ENCODE measurements at places on chromosomes 4 and X. TPM values are rescaled to one million over a fixed set of nuclear protein-coding genes. Genes with fewer than 3 reads are reported as not detected.

DNA sequence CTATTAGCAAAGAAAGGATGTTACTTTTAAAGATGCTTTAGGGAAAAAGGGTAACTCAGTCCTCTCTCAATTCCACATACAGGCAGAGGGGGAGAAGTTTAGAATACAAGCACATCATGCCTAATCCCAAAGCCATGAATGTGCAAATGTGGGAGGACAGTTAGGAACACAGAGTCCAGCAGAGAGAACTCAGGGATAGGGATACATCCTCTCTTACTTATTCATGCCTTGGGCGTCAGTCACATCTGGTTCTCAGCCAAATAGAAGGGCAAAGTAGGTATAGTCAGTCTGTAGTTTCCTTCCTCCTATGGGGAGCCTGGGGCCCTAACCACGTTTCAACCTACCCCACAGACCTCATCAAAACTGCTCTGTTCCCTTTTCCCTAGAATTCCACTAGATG, 87.8 kb downstream of the GRIA3 start:
- DNase-seq: no peak

Gene EIF2S3
- 176 TPM for total RNA-seq

Gene RENBP
- 0.18 TPM for total RNA-seq

Gene FAM9B
- total RNA-seq: not detected

Gene TRMT44
- total RNA-seq: 19.5 TPM

DNA sequence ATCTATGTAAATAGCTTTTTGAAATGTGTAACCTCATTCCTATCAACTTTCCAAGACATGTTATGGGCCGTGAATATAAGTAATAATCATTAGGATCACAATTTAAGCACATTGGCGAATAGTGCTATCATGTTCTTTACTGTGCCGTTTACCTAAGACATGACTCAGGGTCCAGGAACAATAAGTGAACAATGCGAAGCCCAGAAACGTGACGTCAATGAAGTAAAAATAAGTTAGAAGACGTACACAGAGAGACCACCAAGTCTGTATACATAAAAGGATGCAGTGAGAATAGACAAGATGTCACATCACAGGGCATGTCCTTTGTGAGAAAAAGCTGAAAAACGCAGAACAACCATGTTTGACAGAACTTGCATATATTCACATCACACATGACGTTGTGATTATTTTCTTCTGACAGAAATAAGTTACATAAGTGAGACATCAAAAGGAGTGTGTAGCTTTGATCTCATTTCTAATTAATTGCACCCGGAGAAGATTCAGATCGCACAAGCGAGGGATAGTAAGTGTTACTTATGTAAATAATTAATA, 49.4 kb upstream of the FAT1 start:
- DNase-seq: no peak

Gene IGFBP7
- 173 TPM for total RNA-seq

DNA sequence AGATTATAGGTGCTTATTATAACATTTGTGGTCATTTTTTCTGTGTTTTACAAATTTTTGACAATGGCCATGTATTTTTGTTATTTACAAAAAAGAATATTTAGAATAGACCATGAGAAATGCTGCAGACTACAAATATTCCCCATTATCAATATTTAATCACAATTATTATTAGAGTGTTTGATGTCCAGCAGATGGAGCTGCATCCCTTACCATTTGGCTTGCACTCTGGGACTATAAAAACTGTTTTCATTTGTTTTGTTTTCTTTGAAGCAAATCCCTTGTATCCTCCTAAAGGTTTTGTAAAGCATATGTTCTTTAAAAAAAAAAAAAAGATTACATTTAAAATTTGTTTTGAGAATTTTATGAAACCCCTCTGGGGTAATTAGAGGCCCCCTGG, 85.6 kb upstream of the CXorf66 start:
- peak; percentile 6 for DNase-seq

Gene FAM53A
- 10.9 TPM for total RNA-seq

DNA sequence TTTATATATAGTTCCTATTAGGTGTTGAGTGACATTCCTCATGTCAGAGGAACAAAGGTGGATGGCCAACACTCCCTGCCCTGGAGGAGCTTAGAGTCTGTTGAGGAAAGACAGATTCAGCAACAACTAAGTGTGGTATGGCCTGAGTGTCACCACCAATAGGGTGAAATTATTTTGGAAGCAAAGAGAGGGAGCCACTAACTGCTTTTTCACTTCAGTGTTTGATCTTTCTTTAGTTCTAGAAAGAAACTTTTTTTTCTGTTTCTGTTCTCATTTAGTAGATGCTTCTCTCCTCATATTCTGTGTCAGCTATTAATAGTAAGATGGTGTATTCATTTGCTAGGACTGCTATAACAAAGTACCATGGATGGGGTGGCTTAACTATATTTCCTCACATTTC, 81.5 kb downstream of the ARX start:
- no peak for DNase-seq

DNA sequence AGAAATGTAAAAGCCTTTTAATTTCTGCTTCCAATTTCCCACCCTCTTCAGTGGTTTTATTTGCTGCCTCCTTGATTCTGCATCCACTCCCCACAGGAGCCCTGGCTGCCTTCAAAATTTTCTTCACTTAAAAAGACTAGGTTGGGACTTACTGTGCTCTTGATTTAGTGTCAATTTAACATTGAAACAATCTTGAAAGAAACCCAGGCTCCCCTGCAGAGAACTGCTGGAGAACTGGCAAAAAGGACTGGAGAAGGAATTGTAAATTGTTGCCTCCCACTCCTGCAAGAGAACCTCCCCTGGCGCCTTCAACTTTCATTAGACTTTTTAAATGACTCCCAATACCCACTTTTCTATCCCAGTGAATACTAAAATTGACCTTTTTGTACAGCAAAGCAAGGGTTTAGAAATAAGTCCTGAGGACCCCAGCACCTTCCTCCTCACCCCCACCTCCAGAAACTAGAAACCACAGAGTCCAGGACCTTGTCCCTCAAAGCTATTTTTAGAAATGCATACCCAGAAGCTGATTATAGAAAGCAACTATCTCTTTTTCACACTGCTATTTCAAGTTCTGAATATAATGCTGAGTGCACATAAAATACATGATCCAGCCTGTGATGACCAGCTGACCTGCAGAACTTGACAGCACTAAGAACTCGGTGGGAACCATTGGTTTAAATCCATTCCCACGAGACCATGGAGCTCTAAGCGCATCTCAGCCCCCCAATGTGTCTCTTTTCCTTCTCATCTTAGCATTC, 155.5 kb downstream of the INPP4B start:
- no peak for DNase-seq

DNA sequence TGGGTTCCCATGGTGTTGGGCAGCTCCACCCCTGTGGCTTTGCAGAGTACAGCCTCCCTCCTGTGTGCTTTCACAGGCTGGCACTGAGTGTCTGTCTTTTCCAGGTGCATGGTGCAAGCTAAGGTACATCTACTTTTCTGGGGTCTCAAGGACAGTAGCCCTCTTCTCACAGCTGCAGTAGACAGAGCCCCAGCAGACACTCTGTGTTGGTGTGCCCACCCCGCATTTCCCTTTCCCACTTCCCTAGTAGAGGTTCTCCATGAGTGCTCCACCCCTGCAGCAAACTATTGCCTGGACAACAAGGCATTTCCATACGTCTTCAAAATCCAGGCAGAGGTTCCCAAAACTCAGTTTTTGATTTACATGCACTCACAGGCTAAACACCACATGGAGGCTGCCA, 143.0 kb downstream of the TECRL start:
- no peak for DNase-seq

Gene RHOXF2
- not detected for total RNA-seq

DNA sequence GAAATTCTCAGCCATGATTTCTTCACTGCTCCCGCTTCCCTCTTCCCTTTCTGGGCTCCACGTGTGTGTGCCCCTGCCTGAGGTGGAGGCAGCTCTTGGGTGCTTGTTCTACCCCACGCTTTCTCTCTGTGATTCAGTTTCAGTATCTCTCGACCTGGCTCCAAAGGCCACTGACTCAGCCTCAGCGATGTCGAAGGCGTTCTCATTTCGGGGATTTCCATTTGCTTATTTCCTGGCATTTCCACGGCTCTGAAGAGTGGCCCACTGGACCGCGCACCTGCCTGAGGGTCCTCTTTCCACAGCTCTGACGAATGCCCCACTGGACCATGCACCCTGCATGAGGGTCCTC, 52.4 kb downstream of the GAK start:
- DNase-seq: no peak

DNA sequence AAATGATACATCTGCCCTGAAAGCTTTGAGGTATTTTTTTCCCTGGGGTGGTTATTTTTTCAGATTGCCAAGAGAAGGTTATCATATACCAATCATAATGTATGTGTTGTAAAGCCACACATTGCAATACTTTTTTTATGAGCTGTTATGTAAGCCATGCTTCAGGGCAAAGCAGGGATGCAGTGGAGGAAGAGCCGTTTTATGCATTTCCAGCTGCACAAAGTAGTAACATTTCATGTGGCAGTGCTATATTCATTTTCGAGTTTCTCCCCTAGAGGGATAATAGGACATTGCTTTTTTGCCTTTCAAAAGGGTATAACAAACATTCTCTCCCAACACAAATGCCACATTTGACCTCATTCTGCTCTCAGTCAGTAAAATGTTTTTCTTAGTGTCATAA, 68.5 kb downstream of the GALNT7 start:
- no peak for DNase-seq

DNA sequence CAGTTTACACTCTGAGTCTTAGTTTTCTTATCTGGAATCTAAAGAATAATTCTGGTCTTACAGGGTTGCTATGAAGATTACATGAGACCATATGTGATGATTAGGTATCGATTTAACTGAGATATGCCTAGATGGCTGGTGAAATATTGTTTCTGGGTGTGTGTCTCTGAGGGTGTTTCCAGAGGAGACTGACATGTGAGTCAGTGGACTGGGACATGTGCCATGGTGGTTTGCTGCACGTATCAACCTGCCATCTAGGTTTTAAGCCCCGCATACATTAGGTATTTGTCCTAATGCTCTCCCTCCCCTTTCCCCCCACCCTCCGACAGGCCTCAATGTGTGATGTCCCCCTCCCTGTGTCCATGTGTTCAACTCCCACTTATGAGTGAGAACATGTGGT, 186.0 kb upstream of the CXorf66 start:
- no peak for DNase-seq
